H9 (cell line): ENCODE measurements at places on chromosomes 1 and 21. TPM values are rescaled to one million over a fixed set of nuclear protein-coding genes. Genes with fewer than 3 reads are reported as not detected.

- no peak for DNase-seq
- no peak overlapping the region for H3K4me3 ChIP-seq
- no peaks in the 10 kb centered on the region; the same call in 1 of the 2 replicates for H3K4me1 ChIP-seq
- peaks cover 8% of the 10 kb centered on the region; the same call in 1 of the 2 replicates for H3K27me3 ChIP-seq
- H3K27ac ChIP-seq: no peak overlapping the region
- H3K36me3 ChIP-seq: no peaks in the 10 kb centered on the region
These were observed 17.8 kb downstream of the ABCG1 start for GRCh38 chr21:42236693-42237092.

- no peak overlapping the region for H3K4me3 ChIP-seq
- no peaks in the 10 kb centered on the region for H3K36me3 ChIP-seq
- no peak overlapping the region for H3K27ac ChIP-seq
- H3K4me1 ChIP-seq: no peaks in the 10 kb centered on the region
- peak; percentile 66 for DNase-seq
These were observed 41.0 kb downstream of the RXRG start for GRCh38 chr1:165403835-165404482.

DNA sequence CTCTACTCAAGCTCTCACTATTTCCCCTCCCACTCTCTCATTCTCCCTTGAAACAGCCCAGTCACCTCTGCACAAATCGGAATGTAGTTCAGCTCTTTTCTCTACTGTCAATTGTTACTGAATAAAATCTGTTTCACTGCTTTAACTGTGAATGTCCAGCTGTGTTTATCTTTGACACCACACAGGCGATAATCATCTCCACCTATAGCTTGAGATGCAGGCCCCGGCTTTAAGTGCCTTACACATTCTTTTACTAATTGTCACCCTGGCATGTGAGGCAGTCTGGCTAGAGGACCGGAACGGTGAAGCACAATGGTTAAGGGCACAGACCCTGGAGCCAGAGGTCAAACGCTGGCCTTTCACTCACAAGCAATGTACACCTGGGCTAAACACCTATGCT is 122.8 kb upstream of the C8B start:
- H3K4me3 ChIP-seq: no peak overlapping the region
- no peaks in the 10 kb centered on the region for H3K36me3 ChIP-seq
- no peak for DNase-seq
- H3K27ac ChIP-seq: no peak overlapping the region
- H3K4me1 ChIP-seq: no peaks in the 10 kb centered on the region

GRCh38 chr1:2257245-2257627 is 29.1 kb downstream of the SKI start:
- no peak overlapping the region for H3K27ac ChIP-seq
- no peak overlapping the region for H3K4me3 ChIP-seq
- no peaks in the 10 kb centered on the region for H3K27me3 ChIP-seq
- no peaks in the 10 kb centered on the region for H3K4me1 ChIP-seq
- H3K36me3 ChIP-seq: peaks cover 18% of the 10 kb centered on the region

DNA sequence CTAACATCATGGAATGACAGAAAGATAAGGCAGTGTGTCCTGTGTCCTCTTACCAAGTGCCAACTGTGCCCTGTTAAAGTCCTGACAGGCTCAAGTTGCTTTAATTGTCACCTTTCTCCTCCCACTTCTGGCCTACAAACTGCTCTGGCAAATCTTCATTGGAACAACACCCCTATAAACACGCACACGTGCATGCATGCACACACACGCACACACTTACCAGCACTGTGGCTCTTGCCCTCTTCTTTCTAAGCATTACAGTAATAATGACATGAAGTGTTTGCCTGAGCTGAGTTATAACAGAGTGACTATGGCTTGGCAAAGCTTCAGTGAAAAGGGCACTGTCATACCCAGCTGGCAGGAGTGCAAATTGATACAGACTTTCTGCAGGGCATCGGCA is 82.3 kb upstream of the SYT6 start:
- no peaks in the 10 kb centered on the region; the same call in 1 of the 2 replicates for H3K27me3 ChIP-seq
- DNase-seq: no peak
- no peak overlapping the region for H3K27ac ChIP-seq
- no peaks in the 10 kb centered on the region for H3K4me1 ChIP-seq
- no peaks in the 10 kb centered on the region; the same call in 1 of the 3 replicates for H3K36me3 ChIP-seq

- no peaks in the 10 kb centered on the region for H3K36me3 ChIP-seq
- H3K4me3 ChIP-seq: no peak overlapping the region
- H3K27ac ChIP-seq: no peak overlapping the region
- H3K27me3 ChIP-seq: no peaks in the 10 kb centered on the region
- H3K4me1 ChIP-seq: no peaks in the 10 kb centered on the region
- no peak for DNase-seq
These were observed 356.3 kb downstream of the USP25 start for GRCh38 chr21:16086121-16086520.

GRCh38 chr1:247468481-247469140 is 10.7 kb upstream of the OR2B11 start:
- H3K36me3 ChIP-seq: no peaks in the 10 kb centered on the region
- peaks cover 2% of the 10 kb centered on the region for H3K4me1 ChIP-seq
- no peak overlapping the region for H3K27ac ChIP-seq
- DNase-seq: no peak
- no peaks in the 10 kb centered on the region for H3K27me3 ChIP-seq

- H3K27ac ChIP-seq: no peak overlapping the region
- H3K4me1 ChIP-seq: peaks cover under 1% of the 10 kb centered on the region; the same call in 1 of the 2 replicates
- H3K4me3 ChIP-seq: no peak overlapping the region
These were observed 4.5 kb downstream of the CNR2 start for GRCh38 chr1:23908453-23909341.

- peaks cover 14% of the 10 kb centered on the region for H3K4me1 ChIP-seq
- peak within 1 kb of the TSS; percentile 92 for H3K4me3 ChIP-seq
These were observed at the start of gene ARHGEF2 for GRCh38 chr1:155978325-155978972. ARHGEF2 (minus strand) TSS chr1:155978547; CDS start chr1:155978427, 120 bp downstream.

- H3K27ac ChIP-seq: no peak within 1 kb of the TSS
- no peaks in the 10 kb centered on the region for H3K27me3 ChIP-seq
- peak; percentile 93 for DNase-seq
- peaks cover 6% of the 10 kb centered on the region; the same call in 1 of the 2 replicates for H3K4me1 ChIP-seq
- H3K36me3 ChIP-seq: peaks cover 32% of the 10 kb centered on the region
These were observed at the start of gene KIAA0319L for GRCh38 chr1:35557118-35557610. KIAA0319L (minus strand) TSS chr1:35557403; CDS start chr1:35554491, 2,912 bp downstream.

GRCh38 chr1:203199816-203200571 is 13.5 kb upstream of the CHI3L1 start:
- H3K27ac ChIP-seq: no peak overlapping the region
- peaks cover 2% of the 10 kb centered on the region; the same call in 1 of the 2 replicates for H3K27me3 ChIP-seq
- no peaks in the 10 kb centered on the region for H3K36me3 ChIP-seq
- no peak for DNase-seq
- H3K4me1 ChIP-seq: no peaks in the 10 kb centered on the region

DNA sequence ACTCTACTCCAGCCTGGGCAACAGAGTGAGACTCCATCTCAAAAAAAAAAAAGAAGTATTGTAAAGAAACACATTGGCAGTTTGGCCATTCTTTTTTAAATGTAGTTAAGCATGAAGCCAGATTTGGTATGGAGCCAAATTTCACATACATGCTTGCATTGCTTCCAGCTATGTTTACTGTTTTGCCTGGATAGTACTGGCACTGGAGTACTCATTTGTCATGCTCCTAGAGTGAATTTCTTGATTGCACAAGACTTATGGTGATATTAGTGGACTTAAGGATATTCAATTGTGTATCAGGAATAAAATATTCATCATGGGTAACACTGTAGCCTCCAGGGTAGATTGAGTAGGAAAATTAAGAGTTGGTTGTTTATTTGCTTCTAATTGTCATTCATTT is 24.5 kb upstream of the SLC9A1 start:
- H3K27me3 ChIP-seq: no peaks in the 10 kb centered on the region
- peaks cover 4% of the 10 kb centered on the region; the same call in 2 of the 3 replicates for H3K36me3 ChIP-seq
- DNase-seq: no peak
- H3K4me1 ChIP-seq: no peaks in the 10 kb centered on the region

- H3K36me3 ChIP-seq: no peaks in the 10 kb centered on the region
- no peaks in the 10 kb centered on the region for H3K4me1 ChIP-seq
- no peak overlapping the region for H3K27ac ChIP-seq
- H3K27me3 ChIP-seq: no peaks in the 10 kb centered on the region
These were observed 16.7 kb downstream of the CNR2 start for GRCh38 chr1:23896491-23896890.

DNA sequence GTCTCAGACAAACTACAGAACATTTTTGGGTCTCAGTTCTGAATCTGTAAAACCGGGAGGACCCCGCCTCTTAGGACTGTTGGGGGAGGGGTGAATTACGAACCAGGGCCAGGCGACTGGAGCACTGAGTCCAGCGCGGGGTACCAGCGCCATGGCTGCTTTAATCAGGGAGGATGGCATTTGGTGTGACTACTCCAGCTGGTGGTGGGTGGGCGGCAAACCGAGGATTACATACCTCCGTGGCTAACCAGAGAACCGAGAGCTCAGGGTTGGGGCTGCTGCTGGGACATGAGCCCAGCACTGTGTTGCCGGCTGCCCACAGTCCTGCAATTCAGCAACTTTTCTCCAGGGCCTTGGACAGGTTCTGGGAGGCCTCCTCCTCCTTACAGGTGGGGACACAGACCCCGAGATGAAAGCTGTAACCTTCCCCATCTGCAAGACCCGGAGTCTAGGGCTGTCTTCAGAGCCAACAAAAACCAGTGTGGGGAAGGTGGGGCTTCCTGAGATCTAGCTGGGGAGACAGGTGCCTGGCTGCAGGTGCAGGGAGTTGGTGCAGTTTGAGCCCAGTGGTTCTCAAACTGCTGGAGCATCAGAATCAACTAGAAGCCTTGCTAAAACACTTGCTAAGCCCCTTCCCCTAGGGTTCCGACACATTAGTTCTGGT is 273.5 kb downstream of the FOXD2 start:
- H3K27me3 ChIP-seq: peaks cover 53% of the 10 kb centered on the region
- peak overlapping the region; percentile 67; the same call in 2 of the 3 replicates for H3K4me3 ChIP-seq
- no peaks in the 10 kb centered on the region for H3K4me1 ChIP-seq
- no peaks in the 10 kb centered on the region; the same call in 2 of the 3 replicates for H3K36me3 ChIP-seq
- DNase-seq: no peak

- no peak overlapping the region for H3K27ac ChIP-seq
- H3K27me3 ChIP-seq: no peaks in the 10 kb centered on the region
- no peak overlapping the region for H3K4me3 ChIP-seq
- no peak for DNase-seq
- H3K36me3 ChIP-seq: peaks cover 67% of the 10 kb centered on the region
These were observed 23.5 kb downstream of the UBE2G2 start for GRCh38 chr21:44778094-44778493.

DNA sequence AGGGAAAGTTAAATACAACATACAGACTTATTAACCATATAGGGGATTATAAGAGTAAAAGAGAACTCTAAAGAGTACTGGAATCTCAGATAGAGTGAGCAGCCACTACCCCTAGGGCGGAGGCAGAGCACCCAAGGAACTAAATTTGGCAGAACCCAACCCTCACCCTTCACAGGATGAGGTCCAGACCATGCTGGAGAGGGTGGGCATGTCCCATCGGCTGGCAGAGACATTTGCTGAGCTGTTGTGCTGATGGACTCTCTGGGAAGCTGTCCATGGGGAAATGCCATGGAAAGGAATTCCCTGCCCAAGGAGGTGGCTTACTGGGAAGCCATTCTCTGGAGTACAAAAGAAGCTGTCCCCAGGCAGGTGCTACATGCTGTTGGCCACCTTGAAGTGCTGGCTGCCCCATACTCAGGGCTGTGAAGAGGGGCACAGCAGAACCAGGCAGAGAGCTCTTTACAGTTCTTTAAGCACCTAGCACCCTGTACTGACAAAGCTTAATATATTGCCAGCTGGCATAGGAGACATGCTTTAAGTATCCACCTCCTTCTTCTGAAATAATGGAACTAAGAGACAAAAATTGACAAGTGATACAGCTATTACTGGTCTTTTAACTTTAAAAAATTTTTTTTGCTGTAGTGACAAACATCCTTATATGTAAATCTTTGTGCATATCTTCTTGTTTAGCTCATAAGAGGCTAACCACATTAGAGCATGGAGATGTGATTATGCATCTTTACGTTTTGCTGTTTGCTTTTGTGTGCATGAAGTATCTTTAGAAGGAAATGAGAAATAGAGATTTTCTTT is 29.6 kb downstream of the TSNAX start:
- no peak overlapping the region for H3K27ac ChIP-seq
- no peaks in the 10 kb centered on the region for H3K4me1 ChIP-seq
- H3K4me3 ChIP-seq: no peak overlapping the region

DNA sequence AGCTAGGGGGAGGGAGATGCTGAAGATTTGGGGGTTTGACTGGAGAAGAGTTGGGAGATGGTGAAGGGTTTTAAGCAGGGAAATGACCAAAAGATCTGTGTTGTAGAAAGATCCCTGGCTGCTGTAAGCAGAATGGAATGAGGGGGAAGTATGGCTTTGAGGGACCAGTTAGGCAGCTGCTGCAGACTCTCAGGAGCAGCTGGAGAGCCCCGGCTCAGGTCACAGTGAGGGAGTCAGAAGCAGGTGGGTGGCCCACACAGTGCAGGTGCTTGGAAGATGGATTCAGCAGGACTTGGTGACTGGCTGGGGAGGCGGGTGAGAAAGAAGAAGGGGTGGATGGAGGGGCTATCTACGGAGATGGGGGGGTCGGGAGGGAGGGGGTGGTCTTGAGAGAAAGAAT is 35.7 kb downstream of the EDN2 start:
- H3K4me1 ChIP-seq: no peaks in the 10 kb centered on the region
- H3K36me3 ChIP-seq: peaks cover 4% of the 10 kb centered on the region
- no peak for DNase-seq
- no peak overlapping the region for H3K27ac ChIP-seq
- no peaks in the 10 kb centered on the region for H3K27me3 ChIP-seq

- no peaks in the 10 kb centered on the region for H3K27me3 ChIP-seq
- H3K4me3 ChIP-seq: peak overlapping the region; percentile 10; the same call in 2 of the 3 replicates
- peaks cover 8% of the 10 kb centered on the region; the same call in 1 of the 2 replicates for H3K4me1 ChIP-seq
- H3K27ac ChIP-seq: no peak overlapping the region
- peak; percentile 75 for DNase-seq
These were observed 13.4 kb upstream of the SLC6A17 start for GRCh38 chr1:110136911-110137310.

DNA sequence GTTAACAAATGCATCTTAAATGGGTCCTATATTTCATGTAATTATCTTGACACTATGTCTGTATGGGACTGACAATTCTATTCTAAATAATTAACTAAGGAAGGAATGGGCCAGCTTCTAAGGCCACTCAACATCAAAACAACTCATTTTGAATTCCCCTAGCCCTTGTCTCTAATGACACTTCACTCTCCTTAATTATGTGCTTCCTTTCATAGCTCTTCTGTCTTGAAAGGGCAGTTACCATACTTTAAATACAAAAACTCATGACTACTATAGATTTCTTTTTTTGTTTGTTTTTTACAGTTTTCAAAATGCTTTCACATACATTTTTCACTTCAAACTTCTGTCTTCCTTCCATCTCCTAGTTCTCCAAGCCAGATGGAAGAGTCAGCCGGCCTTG is 126.1 kb upstream of the CHODL start:
- no peak overlapping the region for H3K4me3 ChIP-seq
- no peaks in the 10 kb centered on the region for H3K27me3 ChIP-seq
- no peak for DNase-seq
- H3K4me1 ChIP-seq: no peaks in the 10 kb centered on the region
- no peaks in the 10 kb centered on the region for H3K36me3 ChIP-seq

GRCh38 chr1:200971955-200972711 is 51.4 kb downstream of the KIF21B start:
- no peaks in the 10 kb centered on the region for H3K4me1 ChIP-seq
- peak; percentile 70 for DNase-seq
- no peak overlapping the region for H3K27ac ChIP-seq
- no peaks in the 10 kb centered on the region for H3K27me3 ChIP-seq
- no peak overlapping the region for H3K4me3 ChIP-seq
- peaks cover 21% of the 10 kb centered on the region for H3K36me3 ChIP-seq

LRRC7 gene
- not detected in 2 replicates for total RNA-seq

SLC44A5 gene
- total RNA-seq: 2.1 and 2.4 TPM in 2 replicates

S100A16 gene
- 8.0 and 8.2 TPM in 2 replicates for total RNA-seq

IBA57 gene
- 11.8 and 12.6 TPM in 2 replicates for total RNA-seq

BARHL2 gene
- total RNA-seq: not detected in 2 replicates

SPRR2G gene
- total RNA-seq: not detected in 2 replicates

OR2G6 gene
- not detected in 2 replicates for total RNA-seq

TIAM1 gene
- total RNA-seq: 22.4 and 23.1 TPM in 2 replicates

NBPF6 gene
- not detected in 2 replicates for total RNA-seq

HCN3 gene
- total RNA-seq: 4.7 and 5.4 TPM in 2 replicates

RAP1GAP gene
- total RNA-seq: 6.4 and 7.9 TPM in 2 replicates

RIMKLA gene
- 4.7 and 6.2 TPM in 2 replicates for total RNA-seq

TRIM63 gene
- total RNA-seq: not detected in 2 replicates
